Left cardiac atrium (tissue), 4 donors: ENCODE measurements at places on chromosomes 3 and 15. TPM values are rescaled to one million over a fixed set of nuclear protein-coding genes. Genes with fewer than 3 reads are reported as not detected.
A peak's percentile ranks its signal among the peaks of the same experiment; 100 is the strongest.

Gene THRB
- total RNA-seq = 15.4 TPM

Gene BCHE
- total RNA-seq = 13.2 TPM

Gene GPR62
- 0.53 TPM for total RNA-seq

Gene CCK
- total RNA-seq = not detected

Gene ERC2
- total RNA-seq = 3.6 TPM

DNA sequence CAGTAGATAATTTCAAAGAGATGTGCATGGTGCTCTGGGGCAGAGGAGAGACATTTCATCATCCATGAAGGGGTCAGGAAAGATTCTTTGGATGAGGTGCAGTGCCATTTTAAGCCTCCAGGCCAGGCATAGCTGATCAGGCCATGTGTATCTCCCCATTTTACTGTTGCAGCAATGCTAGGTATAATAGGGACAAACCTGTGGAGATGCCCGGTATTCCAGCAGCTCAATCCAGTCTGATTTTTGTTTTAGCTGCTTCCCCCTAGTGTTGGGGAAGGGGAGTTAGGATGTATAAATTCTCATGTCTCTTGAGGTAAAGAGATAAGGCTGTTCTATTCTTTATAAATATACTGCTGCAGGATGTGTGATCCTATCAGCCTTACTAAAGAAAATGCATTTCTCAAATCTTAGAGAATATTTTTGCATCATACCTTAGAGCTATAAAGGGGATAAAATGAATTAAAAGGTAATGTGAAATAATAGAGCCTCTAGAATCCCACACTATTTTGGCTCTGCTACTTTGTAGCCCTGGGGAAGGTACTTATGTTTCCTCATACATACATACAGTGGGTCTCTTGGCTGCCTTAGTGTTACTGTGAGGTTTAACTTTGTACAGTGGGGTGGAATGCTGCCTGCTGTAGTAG lies 5.2 kb downstream of the CDV3 start:
- DNase-seq = no peak

GRCh38 chr3:169189486-169189885 lies 474.0 kb downstream of the MECOM start:
- DNase-seq = no peak

GRCh38 chr3:150411106-150411460 lies 3.0 kb downstream of the TSC22D2 start:
- no peak for DNase-seq

DNA sequence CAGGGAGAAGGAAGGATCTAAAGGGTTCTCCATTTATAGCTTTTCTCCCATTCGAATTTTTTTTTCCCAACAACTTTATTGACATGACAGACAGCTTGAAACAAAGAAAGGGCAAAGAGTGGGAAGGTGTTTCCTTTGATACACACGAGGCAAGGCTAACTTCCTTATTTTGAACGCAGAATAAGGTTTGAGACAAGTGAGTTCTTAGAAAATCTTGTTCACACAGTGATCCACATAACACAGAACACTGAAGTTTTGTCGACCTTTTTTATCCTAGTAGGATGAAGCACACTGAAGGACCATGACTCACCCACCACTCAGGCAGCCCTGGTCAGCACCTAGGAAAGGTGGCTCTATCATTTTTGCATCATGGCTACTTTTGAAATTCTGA lies 425.8 kb upstream of the MDFIC2 start:
- DNase-seq = no peak

DNA sequence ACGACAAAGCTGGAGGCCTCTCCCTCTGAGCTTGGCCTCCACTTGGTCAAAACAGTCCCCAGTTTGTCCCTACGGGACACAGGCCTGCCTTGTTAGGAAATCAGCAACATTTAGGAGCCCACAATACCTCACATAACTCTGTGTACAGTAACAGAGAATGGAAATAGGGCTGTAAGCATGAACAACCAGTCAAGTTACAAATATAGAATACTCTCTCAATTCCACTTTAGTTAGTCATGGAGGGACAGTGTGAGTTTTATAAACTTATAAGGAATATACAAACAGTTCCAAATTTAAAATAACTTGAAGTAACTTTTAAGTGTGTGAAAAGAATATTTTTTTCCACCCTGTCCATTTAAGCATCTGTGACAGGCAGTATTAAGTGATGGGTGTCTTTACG lies 129.4 kb downstream of the PGPEP1L start:
- no peak for DNase-seq

DNA sequence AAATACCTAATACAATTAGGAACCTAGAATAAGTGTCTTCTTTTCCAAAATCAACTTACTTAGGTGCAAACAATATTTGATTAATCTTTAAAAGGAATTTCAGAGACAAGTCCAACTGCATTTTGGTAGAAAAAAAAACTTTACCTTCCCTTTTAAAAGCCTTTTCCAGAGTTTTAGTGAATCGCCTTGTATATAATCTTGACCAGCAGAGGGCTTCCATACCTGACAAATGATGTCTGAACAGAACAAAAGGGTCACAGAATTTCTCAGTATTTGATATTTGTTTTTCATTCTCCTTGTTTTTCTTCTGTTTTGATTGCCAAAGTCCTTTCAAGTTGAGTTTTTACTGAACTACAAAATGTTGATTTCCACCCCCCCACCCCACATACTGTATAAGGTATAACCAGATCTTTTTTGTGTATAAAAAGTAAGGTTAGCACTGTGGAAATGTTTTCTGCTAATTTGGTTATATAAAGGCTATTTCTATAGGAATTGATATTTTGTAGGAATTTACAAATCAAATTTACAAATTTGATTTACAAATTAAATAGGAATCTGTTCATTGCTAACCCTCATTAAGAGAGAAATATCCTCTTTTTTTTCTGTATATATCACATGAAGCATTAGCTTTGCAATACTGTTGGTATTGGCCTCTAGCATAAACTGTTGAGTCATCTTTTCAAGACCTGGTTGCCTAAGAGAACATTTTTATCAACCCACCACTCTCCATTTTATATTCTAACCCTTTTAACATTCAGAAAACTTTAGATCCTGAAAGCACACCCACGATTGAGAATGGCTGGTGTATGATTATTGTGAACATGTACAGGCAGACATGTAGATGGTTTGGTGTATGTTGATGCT lies 464.1 kb upstream of the RARB start:
- DNase-seq = no peak

- peak; percentile 51 for DNase-seq
Measured at GRCh38 chr15:90001062-90001682, at the start of gene ZNF710. Gene ZNF710 (plus strand): TSS chr15:90001324. CDS start chr15:90067138, 65,814 bp downstream.

DNA sequence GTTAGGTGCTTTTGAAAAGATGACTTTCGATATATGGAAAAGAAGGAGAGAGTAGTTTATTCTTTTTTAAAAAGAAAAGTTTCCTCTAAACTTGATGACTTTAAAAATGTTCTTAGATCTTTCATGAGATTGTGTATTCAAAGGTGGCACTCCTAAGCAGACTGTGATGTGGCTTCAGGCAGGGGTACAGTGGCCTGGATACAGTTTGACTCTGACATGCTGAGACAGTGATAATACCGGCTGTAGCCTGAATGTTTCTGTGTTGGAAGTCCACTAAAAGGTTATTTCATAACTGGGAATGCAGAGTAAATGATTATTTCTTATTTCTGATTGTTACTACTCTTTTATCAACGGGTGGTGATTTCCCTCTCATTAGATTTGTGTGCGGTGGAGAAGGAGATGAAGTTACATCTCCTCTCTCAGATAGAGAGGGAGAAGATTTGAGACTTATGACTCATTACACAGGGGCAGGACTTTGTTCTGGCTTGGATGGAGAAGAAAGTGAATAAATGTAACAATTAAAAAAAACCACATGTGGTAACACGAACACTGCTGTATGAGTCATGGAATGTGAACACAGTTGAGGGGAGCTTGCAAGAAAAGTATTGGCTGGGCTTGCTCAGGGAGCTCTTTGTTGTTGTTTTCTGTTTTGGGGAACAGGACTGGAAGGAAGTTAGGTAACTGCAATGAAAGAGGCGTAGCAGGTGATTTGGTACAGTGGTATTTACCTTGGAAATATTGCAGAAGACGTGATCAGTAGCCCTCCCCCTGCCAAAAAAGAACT lies 21.6 kb downstream of the SPTSSB start:
- no peak for DNase-seq

GRCh38 chr15:34993877-34994276 lies 5.8 kb upstream of the ZNF770 start:
- DNase-seq = no peak

DNA sequence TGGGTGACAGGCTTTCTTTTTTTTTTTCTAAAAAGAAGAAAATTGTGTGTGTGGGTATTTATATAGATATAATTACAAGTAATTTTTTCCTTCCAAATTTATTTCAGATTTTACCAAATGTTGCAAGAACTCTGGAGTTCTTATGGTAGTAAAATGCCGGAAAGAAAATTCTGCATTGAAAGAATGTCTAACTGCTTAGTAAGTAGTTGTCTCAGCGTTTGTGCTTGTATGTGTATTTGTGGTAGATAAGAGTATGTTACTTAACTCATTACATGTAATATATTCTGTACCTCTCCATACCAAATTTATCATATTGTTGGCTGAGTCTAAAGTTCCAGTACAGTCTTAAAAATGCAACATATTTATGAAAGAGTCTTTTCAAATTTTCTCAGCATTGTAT lies 32.3 kb upstream of the ZCWPW2 start:
- no peak for DNase-seq

DNA sequence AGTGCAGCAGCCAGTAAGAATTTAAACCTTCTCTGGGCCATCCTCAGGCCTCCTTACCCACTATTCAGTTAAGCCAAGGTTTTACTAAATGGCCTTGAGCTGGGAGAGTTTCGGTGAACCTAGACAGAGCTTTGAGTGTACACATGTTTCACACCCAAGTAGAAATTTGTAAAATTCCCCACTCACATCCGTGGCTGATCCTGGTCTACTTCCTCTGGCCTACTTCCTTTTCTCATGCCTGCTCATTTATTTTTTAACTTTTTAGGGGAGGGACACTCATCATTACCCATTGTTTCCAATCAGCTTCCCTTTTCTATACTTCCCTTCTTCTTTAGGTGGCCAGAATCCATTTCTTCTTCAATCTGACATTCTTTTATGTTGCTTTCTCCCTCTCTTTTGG lies 7.6 kb downstream of the CX3CR1 start:
- DNase-seq = no peak

DNA sequence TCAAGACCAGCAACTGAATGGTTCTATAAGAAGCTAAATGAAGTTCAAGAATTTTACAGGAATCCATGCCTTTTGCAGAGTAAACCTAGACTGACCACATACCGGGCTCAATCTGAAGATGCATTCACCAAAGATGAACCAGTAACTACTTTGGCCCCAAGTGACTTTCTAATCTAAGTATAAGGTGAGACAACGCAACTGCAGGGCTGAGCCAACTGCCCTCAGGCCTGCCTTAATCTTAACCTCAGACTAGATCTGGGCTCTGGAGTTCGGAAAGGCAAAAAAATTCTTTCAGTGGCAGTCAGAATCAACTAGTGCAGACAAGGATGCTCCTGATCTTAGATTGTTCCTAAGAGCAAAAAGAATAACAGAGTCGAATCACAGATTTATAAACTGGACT lies 48.3 kb downstream of the EXD1 start:
- DNase-seq = no peak

DNA sequence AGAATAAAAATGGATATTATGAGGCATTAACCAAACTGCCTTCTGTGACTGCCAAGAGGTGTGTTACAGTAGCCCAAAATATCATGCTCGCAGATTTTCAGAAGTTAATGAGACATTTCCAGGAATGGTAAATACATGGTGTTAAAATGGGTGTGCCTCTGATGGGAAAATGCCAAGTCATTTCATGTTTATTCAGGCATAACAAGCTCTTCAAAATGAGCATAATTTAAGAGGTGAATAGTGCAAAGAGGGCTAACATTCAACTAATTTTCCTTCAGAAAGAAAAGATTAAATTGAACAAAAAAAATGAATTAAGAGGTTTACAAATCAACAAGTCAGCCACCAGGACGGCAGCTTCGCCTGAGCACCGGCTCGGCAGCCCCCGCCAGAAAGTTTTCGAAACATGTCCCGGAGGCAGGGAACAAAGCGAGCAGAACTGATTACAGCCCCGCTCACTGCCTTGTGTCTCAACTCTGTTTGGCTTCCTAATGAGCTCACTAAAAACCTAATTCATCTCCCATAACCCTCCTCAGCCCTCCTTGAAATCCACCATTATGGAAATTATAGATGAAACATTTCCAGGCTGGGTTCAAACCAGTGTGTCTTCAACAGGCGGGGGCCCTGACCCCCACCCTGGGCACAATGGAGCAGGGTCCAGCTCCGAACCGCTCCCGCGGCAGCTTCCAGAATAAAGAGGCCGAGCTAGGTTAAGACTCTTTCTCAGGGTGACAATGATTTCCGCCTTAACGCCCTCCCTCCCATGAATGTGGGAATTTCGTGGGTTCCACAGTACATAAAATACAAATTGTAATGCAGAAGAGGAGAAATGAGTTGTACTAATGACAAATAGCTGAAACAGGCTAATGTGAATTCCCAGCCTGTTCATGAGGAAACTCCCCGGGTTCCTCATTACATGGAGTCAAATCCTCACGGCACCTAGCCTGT lies 43.9 kb downstream of the MEIS2 start:
- DNase-seq = peak; percentile 65

DNA sequence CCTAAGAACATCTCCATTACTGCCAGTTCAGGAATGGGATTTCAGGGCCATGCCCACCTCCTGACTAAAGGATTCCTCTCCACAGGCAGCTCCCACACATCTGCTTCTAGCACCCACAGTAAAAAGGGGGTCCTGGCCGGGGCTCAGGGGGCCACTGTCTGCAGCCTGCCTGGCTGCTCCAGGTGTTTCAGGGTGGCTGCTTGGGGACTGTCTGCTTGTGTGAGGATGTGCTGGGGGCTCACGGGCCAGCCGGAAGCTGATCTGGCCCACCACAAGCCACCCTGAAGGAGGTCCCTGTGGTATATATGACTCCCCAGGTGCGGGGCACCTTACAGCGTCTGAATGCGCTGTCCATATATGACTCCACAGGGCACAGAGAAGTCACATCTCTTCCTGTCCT lies 135.4 kb downstream of the NSMCE3 start:
- DNase-seq = no peak

DNA sequence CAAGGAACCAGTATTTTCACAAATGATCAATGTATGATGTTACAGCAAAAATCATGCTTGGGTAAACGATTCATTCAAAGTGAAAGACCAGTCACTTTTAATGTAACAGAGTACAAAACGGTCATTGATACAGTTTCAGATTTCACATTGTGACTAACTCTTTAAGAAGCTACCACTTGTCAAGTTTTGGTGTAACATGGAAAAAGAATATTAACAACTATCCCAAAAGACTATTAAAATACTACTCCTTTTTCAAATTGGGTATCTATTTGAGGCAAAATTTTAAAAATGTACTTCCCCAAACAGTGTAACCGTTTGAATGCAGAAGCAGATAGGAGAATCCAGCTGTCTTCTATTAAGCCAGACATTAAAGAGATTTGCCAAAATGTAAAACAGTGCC lies 31.7 kb downstream of the AKAP13 start:
- no peak for DNase-seq
